ENCODE measurements at places on chromosomes 2 and 18. TPM values are rescaled to one million over a fixed set of nuclear protein-coding genes. Genes with fewer than 3 reads are reported as not detected.

GRCh38 chr18:64219517-64219916, 70.6 kb upstream of the LINC00305 start:
- H3K4me1 ChIP-seq, result no peaks in the 10 kb centered on the region
- H3K27ac ChIP-seq, result no peak overlapping the region
- no peak for DNase-seq
- H3K36me3 ChIP-seq, result no peaks in the 10 kb centered on the region
- no peaks in the 10 kb centered on the region for H3K27me3 ChIP-seq

DNA sequence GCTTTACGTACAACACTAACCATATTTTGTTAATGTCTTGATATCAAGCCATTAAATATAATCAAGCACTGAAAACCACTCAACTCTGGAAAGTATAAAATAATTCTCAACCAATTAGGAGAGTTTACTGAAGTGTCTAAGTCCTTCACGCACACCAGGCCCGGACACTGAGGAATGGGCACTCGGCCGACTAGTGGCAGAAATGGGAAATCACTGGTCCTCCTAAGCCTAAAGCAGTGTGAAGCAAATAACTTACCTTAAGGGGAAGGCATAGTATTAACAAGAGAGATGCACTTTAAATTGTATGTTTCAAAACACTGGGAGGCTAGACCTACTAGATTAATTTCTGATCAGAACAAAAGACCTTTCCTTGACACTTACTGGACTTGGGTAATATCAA, 45.7 kb downstream of the FAM210A start:
- H3K27me3 ChIP-seq, result no peaks in the 10 kb centered on the region
- no peaks in the 10 kb centered on the region for H3K4me1 ChIP-seq
- H3K4me3 ChIP-seq, result no peak overlapping the region
- H3K27ac ChIP-seq, result no peak overlapping the region

DNA sequence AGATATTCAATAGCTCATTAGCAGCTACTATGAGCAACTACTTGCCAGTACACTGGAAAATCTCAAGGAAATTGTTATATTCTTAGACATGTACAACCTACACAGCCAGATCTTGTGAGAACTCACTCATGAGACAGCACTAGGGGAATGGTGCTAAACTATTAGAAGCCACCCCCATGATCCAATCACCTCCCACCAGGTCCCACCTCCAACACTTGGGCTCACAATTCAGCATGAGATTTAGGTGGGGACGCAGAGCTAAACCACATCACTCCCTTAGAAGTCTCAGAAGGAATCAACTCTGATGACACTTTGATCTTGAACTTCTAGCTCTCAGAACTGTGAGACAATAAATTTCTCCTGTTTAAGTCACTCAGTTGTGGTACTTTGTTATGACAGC, 418.3 kb upstream of the SPHKAP start:
- H3K27ac ChIP-seq, result no peak overlapping the region
- no peak overlapping the region for H3K4me3 ChIP-seq
- no peaks in the 10 kb centered on the region for H3K4me1 ChIP-seq
- DNase-seq, result no peak
- H3K36me3 ChIP-seq, result no peaks in the 10 kb centered on the region
- no peaks in the 10 kb centered on the region for H3K27me3 ChIP-seq

GRCh38 chr2:8976442-8977259, 26.8 kb downstream of the MBOAT2 start:
- no peaks in the 10 kb centered on the region for H3K36me3 ChIP-seq
- H3K4me1 ChIP-seq, result no peaks in the 10 kb centered on the region
- no peak overlapping the region for H3K4me3 ChIP-seq
- no peaks in the 10 kb centered on the region for H3K27me3 ChIP-seq
- DNase-seq, result no peak

- no peaks in the 10 kb centered on the region for H3K4me1 ChIP-seq
- no peaks in the 10 kb centered on the region for H3K36me3 ChIP-seq
- no peak overlapping the region for H3K4me3 ChIP-seq
- no peak for DNase-seq
- no peaks in the 10 kb centered on the region for H3K27me3 ChIP-seq
Observed at GRCh38 chr18:26746398-26746797, 119.1 kb downstream of the AQP4 start.

DNA sequence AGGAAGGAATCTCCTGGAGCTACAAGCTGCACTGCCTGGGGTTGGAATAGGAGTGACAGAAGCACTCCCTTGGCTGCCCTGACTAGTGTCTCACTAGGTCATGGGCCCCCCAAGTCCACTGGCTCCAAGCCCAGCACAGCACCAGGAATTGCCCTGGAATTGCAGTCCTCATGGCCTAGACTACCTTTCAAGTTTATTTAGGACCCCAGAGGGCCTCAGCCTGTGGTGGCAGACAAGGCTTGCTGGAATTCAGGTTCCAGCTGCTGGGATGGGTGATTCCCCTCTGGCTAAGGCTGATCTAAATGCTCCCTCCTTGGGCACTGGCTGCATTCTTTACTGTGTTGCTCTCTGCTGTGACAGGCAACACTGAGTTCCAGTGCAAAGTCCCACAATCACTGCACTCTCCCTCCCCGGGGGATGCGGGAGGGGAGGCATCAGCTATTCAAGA, 14.0 kb downstream of the STRADB start:
- peaks cover 7% of the 10 kb centered on the region for H3K36me3 ChIP-seq
- H3K4me3 ChIP-seq, result no peak overlapping the region
- no peaks in the 10 kb centered on the region for H3K4me1 ChIP-seq

The NPC1 gene
- 12.5 TPM for total RNA-seq

Data from thymus (tissue), 14 donors.